ENCODE measurements at places on chromosomes 1 and 21. TPM values are rescaled to one million over a fixed set of nuclear protein-coding genes. Genes with fewer than 3 reads are reported as not detected.

GRCh38 chr1:23288201-23288600 lies 55.9 kb downstream of the HNRNPR start:
- DNase-seq = no peak

DNA sequence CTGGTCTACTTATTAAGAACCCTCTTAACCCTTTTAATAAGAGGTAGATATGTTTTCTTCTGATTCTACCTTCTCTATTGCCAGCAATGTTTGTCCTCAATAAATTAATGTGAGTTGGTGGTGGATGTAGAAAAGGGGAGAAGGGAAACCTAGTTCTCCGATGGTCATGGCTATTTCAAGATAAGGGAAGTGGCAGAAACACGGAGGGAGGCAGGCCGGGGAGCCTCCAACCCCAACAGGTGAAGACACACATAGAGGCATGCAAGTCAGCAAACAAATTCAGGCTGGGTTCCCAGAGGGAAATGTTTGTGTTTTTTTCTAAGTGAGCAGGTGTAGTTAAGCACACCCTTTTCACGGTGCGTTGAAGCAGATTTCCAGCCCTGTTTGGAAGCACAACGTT lies 31.0 kb upstream of the CLDN14 start:
- DNase-seq = no peak

- no peak for DNase-seq
Observed at GRCh38 chr21:36615274-36615964, 83.5 kb upstream of the SIM2 start.

Gene GCSAML
- total RNA-seq = 2.7 TPM

DNA sequence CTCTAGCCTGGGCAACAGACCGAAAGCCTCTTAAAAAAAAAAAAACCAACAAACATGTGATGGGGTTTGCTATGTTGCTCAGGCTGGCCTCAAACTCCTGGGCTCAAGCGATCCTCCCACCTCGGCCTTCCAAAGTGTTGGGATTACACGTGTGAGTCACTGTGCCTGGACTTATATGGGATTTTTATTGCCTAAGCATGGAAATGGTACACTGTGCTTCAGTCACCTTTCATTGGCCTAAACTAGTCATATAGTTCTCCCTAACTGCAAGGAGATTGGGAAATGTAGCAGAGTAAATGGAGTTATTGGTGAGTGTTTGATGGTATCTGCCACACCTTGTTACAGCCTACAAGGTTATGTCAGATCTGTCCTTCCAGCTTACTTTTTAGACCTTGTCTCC lies 17.2 kb upstream of the MEF2D start:
- DNase-seq = no peak

Gene NDUFS2
- 66.9 TPM for total RNA-seq
